ENCODE measurements at places on chromosomes 5 and 9.

- peak; percentile 78 for DNase-seq
These were observed 13.9 kb upstream of the OSMR start for GRCh38 chr5:38831909-38832308.

GRCh38 chr5:81750308-81751008 is 439 bp downstream of the SSBP2 start:
- no peak for DNase-seq

DNA sequence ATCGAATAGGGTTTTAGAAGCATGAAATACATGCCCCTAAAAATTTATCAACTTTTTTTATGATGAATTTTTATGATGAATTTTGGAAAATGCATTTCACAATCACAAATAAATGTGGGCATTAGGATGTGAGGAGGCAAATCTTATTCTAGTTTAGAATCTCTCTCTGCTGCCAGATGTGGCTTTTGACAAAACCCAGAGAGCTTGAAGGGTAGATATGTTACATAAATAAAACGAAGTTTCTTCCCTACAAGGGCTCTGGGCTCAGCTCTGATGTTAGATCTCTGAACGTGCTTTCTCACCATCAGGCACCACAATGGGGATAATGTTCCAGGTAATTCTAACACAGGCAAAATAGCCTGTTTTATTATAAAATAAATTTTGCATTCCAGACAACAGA is 102.3 kb upstream of the ADAMTSL1 start:
- DNase-seq = no peak

DNA sequence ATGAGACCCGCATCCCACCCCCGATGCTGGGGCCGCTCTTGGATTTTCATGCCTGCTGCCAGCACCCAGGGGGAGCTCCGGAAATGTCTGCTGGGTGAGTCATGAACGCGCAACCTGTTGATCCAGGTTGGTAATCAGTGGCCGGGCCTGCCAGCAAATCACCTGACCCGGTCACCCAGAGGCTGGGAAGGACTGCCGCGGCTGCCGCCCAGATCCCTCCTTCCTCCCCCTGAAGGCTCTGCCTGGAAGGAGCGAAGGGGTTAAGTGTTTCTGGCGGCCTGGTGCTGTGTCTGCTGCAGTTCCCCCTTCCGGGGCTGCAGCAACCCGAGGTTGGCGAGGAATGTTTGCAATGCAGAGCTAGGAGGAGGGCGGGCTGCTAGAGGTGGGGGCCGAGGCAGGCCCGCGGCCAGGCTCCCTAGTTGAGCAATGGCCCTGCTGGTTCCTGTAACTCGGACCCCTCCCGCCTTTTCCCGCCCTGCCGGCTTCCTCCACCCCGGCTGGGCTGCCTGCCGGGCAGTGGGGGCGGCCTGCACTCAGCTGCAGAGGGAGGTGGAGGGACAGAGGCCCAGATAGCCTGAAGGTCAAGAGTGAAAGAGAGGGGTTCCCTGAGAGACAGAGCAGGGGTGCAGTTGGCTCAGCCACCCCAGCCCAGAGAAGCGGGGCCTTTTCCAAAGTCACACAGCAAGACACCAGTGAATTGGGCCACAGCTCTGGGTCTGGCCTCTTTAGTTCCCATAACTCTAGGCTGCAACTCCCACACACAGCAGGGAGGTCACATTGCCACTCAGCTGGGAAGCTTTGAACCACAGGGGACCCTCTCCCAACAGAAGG is 156.3 kb upstream of the IER5L start:
- peak; percentile 92 for DNase-seq

- no peak for DNase-seq
These were observed 13.6 kb upstream of the PHF19 start for GRCh38 chr9:120890320-120891244.

- peak; percentile 41 for DNase-seq
These were observed 312.9 kb upstream of the RPS23 start for GRCh38 chr5:82591021-82591515.

- no peak for DNase-seq
These were observed 95.8 kb upstream of the LMX1B start for GRCh38 chr9:126517833-126518356.

GRCh38 chr5:96855031-96855872 is 21.0 kb upstream of the ERAP2 start:
- DNase-seq = peak; percentile 76

Data from cardiac fibroblast (primary cell).